Head of caudate nucleus (tissue), 42 donors: ENCODE measurements at places on chromosomes 5 and 9.

DNA sequence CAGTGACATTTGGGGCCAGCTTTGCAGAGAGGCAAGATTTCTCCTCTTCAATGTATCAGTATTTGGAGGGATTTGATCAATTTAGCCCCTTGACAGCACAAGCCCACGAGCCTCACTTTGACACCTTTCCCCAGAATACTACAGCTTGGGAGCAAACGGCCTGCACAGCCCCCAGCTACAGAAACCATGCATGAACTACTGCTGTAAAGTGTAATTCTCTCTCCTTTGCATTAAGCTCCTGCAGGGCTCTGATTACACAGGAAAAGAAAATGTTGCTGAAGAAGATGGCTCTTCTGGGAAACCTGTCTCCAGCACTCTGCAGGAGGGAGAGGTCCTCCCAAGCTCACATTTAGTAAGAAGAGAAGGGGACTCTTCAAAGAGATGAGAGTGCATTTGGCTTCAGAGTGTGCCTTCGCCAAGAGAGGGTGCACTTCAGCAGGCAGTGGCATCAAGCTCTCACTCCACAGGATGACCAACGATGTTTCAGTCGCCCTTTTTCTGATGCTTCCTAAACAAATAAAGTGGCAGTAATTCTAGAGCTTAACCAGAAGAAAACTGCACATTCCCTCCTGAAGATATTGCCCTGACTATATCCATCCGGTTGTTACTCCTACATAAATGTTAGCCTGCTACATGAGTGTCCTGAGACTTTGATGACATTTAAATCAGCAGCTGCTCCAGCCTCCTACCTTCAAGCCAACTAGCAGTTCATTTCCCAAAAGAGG is 272.2 kb downstream of the AUH start:
- peak; percentile 8 for DNase-seq

- no peak for DNase-seq
Observed at GRCh38 chr9:137035937-137036336, 4.0 kb upstream of the FUT7 start.

DNA sequence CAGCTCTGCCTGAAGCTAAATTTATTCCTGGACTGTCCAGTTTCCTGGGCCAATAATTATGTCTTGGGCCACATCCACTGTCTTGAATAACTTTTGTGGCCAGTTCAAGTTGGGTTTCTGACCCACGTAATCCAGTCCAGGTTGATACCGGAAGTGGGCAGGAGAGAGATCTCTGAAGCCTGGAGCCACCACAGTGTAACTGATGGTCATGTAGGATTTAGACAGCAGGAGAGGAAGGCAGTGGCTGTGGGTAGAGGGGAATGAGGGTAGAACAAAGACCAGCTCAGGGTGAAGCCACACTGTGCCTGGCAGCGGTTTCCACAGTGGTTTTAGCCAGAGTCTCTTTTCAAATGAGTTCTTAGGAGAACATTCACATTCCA is 30.2 kb downstream of the SH3PXD2B start:
- no peak for DNase-seq

GRCh38 chr5:168434746-168435321 is 51.4 kb upstream of the RARS1 start:
- DNase-seq, result peak; percentile 27

DNA sequence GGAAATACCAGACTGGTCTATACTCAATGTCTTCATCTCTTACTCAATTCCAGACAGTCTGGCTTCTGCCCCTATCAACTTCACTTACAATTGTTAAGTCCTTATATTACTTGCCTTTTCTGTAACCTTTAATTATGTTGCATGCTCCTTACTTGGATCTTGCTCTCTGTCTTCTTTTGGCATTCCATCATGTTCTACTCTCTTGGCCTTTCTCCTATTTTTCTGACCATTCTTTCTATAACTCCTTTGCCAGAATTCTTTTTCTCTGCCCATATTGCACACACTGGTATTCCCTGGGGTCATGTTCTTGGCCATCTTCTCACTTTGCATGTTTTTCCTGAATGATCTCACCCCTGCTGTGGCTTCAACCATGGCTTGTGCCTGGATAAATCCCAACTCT is 209.8 kb upstream of the ZNF462 start:
- DNase-seq, result no peak

- peak; percentile 29 for DNase-seq
Observed at GRCh38 chr9:106697750-106698502, 165.0 kb upstream of the ZNF462 start.

DNA sequence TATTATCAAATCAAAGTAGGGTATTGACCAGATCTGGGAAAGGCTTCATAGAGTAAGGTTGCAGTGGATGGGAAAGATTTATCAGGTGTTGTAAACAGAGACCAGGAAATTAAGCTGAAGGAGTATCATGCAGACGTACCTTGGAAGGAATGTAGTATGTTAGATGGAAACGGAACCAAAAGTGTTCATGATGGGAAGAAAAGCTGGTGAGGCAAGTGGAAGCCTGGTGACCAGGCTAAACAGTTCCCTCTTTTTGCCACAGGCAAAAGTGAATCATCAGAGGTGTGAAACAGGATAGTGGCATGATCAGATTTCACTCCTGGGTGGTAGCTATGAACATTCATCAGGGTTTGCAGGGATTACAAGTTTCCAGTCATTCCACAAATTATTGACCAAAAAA is 780.1 kb upstream of the DMAC1 start:
- DNase-seq, result no peak

GRCh38 chr5:68419637-68420452 is 204.3 kb downstream of the PIK3R1 start:
- no peak for DNase-seq

- DNase-seq, result no peak
Observed at GRCh38 chr9:92360083-92360482, 34.3 kb downstream of the CENPP start.

- DNase-seq, result no peak
Observed at GRCh38 chr5:88515881-88516819, 247.5 kb upstream of the TMEM161B start.

GRCh38 chr5:72366324-72366976 is 46.3 kb downstream of the PTCD2 start:
- peak; percentile 54 for DNase-seq

DNA sequence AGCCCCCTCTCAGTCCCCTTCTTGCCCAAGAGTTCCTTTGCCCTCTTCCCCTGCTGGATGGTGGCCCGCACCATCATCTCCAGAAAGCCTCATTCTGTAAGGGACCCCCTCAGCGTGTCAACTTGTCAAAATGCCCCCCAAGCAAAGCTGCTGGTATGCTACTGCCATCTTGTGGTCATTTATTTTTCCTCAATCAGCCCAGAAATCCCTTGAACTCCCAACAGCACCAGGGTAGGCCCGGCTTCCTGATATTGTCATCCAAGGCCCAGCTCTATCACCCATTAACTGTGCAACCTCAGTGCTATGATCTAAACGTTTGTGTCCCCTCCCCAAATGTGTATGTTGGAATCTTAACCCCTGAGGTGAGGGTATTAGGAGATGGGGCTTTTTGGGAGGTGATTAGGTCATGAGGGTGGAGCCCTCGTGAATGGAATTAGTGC is 53.2 kb upstream of the FBXW11 start:
- DNase-seq, result no peak

DNA sequence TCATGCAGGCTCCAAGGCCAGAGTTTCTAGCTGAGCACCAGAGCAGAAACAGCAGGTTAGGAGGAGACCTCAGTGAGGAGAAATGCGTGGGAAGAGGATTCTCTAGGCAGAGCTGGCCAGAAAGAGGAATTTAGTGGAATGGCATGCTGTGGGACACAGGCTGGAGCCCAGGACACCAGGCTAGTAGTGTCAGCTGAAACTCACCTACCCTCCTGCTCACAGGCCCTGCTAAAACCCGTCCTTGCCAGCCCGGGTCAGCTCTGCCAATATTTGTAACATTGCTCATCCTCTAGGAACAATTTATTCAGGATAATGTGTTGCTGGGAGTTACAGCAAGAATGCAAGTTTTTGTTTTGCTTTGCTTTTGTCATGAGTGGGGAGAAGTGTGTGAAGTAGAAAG is 40.2 kb upstream of the AGXT2 start:
- no peak for DNase-seq

GRCh38 chr5:135556620-135557019 is 20.9 kb upstream of the NEUROG1 start:
- no peak for DNase-seq

GRCh38 chr5:21802869-21803490 is 1050.2 kb downstream of the CDH12 start:
- DNase-seq, result no peak

- peak; percentile 18 for DNase-seq
Observed at GRCh38 chr5:168699002-168699401, 119.8 kb upstream of the PANK3 start.

DNA sequence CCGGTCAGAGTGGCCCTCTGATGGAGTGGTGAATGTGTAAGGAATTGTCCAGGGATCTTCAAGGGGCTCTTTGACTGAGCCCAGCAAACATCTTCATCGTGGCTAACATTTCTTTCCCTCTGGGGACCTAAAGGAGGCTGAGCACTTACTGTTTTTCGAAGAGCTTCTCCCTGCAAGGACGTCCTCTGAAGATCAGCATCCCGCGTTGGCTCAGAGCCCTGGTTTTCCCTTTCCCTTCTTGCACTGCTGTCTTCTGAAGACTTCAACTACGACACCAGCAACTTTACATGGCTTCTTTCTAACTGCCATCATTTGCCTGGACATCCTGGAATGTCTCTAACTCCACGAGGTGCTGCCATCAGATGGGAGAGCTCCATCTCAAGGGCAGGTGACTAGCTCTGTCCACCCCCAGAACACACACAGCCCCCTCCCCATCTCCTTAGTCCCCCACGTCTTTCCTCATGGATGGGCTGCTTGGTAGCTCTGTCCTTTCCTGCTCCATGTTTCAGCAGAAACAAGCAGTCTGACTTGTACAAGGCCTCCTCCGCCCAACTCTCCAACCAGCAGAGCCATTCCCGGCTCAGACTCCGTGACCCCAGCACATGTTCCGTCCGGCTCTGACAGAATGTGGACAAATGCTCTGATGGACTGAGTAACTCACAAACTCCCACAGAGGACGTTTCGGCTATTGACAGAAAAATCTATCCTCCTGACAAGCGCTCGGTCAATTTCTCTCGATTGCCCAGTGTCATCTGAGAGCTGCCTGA is 17.1 kb downstream of the SHB start:
- DNase-seq, result no peak

GRCh38 chr5:55331321-55331720 is 23.5 kb downstream of the MTREX start:
- no peak for DNase-seq

DNA sequence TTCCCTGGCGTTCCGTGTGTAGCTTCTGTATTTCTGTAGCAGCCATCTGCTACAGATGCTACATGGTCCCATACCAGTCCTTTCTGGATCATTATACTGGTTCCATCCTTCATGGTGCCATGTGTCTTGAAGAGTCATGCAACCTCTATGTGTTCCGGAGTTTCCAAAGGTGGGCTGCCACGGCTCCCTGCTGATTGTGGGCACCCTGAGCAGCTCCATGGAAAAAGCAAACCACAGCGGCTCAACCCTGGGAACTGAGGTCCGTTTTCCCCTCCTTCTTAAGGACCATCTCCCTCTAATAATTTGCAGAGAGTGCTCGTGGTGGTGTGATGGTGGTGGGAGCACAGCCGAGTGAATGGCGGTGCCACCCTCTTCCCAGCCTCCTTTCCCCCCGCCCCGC is 600.4 kb downstream of the CCDC171 start:
- no peak for DNase-seq

DNA sequence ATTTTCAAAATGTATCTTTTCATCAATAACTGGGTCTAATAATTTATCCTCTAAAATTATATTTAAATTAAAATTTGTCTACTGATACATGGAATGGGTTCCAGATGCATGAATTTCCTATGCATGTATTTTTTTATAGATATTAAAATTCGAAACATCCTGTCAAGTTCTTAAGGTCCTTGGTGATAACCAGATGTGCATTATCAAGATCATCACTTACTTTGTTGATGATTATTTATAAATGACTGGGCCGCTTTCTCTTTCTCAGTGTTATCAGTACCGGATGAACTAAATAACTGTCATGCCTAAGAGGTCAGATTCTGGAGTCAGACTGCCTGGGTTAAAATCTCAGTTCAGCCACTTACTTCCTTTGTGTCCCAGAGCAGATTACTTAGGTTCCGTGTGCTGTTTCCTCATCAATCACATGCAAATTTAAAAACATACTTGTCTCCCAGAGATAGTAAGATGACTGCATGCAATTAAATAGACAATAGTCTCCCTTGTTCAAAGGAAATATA is 124.3 kb downstream of the TEX10 start:
- DNase-seq, result no peak

GRCh38 chr5:12323637-12324229 is 419.5 kb upstream of the CTNND2 start:
- no peak for DNase-seq

GRCh38 chr5:55911784-55912653 is 60.9 kb downstream of the IL31RA start:
- no peak for DNase-seq

DNA sequence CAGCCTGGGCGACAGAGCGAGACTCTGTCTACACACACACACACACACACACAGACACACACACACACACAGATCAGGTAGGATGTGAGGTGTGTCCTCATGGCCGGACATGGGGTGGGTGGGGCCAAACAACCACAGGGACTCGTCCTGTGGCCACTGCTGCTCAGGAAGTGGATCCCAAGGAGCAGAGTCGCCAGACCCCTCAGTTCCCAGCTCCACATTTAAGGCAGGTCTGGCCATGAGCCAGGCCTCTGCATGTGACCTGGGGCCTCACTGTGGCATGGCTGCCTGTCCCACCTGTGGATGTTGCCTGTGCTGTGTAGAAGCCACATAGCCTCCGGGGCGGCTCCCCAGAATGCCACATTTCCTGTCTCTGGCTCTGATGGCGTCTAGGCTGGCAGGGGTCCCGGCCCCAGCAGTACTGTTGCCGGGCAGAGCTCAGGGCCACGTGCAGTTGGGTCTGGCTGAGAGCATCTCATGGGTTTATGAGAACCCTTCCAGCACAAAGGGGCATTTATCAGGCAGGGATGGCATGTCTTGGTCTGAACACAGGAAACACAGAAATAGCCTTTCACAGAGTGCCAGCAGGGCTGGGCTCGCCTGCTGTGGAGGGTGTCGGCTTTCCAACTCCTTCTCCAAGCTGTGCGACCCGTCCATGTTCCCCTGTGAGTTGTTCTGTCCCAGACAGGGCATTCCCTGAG is 9.9 kb upstream of the NINJ1 start:
- DNase-seq, result peak; percentile 94

DNA sequence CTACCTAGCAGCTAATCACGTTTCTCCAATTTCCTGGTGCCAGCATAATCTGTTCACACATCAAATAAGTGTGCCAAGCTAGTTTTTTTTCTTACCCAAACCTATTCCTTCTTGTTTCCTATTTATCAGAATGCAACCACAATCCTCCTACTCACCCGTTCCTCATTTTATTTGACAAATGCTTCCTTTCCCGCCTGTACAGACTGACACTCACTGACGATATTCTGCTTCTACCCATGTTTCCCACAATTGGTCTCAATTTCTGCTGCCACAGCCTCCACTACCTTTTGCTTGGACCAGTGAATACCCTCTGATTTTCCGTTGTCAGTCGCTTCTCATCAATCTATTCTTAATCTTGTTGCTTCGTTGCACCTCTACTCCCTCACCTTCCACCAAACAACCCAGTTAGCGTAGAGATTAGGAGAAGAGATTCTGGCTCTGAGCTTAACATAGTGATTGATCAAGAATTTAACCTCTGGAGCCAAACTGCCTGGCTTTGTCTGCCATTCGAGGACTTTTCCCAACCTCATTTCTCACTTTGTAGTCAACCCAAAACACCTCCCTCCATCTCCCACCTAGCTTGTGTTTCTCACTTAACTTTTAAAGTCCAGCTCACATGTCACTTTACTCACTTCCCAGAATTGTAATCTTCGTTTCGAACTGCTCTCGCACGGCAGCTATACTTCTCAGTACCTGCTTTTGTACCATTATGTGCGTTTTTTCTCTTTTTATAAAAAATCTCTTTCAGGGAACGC is 729 bp upstream of the TMEM38B start:
- no peak for DNase-seq

GRCh38 chr9:123834889-123835562 is 94.9 kb downstream of the DENND1A start:
- no peak for DNase-seq
